ENCODE measurements at places on chromosomes 6 and 20.
A peak's percentile ranks its signal among the peaks of the same experiment; 100 is the strongest.

DNA sequence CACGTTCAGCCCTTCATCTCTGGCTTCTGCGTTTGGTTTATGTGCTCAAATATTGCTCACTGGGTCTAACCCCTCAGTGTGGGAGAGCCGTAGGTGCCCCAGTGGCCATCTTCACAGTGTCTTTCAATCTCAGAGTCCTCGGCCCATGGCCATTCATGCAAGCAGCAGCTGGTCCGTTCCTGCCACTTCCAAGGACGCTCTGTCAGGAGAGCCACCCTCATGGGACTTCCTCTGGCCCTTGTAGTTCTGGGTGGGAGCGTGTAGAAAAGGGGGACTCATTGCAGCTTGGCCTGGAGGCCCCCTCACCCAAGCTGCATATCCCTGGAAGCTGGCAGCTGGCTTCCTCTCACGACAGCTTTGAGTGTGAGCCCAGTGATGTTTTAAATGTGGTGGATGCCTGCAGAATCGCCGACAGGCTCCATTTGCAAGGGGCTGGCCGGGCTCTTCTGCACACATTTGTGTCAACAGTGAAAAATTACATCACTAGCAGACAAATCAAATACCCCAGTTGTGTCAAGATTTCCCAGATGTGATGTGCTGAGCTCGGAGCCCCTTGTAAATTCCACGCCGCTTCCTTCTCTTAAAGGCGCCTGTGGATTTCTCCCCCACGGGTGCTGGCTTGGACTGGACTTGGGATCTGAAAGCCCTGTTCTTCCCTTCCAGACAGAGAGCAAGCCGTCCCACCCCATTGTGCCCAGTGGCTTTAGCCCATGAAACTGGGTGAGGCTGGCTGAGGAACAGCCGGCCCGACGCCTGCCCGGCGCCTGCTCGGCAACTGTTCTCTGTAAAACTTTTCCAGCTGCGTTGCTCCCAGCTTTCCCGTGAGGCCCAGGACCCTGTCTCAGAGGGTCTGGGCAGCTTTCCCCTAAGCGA lies 360.1 kb downstream of the TAF4 start:
- no peak for DNase-seq

DNA sequence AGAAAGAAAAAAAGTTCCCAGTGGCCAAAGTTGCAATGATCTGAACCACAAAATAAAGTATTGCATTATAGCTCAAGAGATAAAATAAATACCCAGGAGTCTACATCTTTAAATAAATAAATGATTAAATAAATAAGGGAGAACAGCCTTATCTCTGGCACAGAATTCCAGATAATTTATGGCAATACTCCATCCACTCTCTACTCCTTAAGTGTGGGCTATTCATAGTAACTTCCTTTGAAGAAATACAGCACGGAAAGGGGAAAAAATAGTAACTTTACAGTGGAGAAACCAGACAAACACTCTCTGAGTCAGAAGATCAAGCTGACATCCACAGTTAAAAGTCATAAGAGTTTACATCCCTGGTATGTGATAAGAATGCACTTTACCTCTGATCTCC lies 11.6 kb downstream of the AURKA start:
- DNase-seq = no peak

GRCh38 chr6:3751730-3752530 lies 417 bp upstream of the PXDC1 start:
- peak; percentile 54 for DNase-seq

GRCh38 chr20:11249683-11250082 lies 575.9 kb upstream of the JAG1 start:
- DNase-seq = no peak

DNA sequence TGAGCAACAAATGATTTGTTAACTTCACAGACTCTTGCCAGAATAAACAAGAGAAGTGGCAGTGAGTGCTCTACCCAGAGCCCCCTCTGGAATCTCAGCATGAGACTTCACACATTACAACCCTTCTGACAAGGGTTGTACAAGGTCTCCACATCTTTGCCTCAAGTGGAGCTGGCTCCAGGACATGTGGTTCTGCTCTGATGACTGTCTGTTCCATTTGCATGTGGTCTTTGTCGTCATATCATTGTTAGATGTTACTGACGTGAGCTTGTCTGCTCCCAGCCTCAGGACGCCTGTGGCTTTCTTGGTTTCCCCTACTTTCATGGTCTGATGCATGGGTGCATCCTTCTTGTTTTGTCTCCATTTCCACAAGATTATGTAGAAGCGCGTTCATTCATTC lies 115.0 kb downstream of the SLC24A3 start:
- DNase-seq = no peak

DNA sequence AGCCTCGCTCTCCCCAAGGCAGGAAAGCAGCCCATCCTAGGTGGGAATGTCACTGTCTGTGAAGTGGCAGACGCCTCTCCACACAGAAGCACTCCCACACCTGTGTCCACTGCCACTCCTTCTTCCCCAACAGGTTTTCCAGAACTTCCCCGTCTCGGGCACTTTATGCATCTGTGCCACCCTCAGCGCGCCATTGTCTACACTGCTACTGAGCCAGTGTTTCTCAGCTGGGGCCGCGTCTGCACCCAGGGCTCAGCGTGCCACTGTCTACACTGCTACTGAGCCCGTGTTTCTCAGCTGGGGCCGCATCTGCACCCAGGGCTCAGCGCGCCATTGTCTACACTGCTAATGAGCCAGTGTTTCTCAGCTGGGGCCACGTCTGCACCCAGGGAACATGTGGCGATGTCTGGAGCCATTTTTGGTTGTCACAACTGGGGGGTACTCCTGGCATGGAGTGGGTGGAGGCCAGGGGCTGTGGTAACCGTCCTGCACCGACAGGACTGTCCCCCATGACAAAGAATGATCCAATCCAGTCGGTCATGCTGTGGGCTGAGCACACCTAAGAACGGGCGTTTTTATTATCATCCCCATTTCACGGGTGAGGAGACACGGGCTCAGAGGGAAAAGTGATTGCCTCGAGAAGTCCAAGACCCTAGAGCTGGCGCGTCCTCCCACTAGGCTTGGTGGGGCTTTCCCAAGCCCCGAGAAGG lies 41.7 kb upstream of the ZBP1 start:
- DNase-seq = no peak

DNA sequence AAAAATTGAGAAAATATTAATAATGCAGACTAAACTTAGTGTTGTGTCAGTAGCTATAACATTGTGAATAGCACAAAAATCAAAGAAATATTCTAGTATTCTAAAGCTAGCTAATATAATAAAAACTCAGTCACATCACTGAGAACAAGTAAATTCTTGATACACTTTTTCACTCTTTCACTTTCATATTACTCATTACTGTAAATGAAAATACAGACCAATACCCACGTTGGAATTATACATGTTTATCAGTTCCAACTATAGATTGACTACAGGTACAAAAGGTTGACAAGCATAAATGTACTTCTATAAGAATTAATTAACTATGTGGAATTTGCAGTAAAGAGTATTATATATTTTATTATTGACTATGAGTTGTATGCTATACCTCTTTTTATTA lies 1043.4 kb upstream of the FLRT3 start:
- DNase-seq = no peak

- DNase-seq = no peak
Observed at GRCh38 chr6:69974193-69974592, 107.8 kb downstream of the COL19A1 start.

DNA sequence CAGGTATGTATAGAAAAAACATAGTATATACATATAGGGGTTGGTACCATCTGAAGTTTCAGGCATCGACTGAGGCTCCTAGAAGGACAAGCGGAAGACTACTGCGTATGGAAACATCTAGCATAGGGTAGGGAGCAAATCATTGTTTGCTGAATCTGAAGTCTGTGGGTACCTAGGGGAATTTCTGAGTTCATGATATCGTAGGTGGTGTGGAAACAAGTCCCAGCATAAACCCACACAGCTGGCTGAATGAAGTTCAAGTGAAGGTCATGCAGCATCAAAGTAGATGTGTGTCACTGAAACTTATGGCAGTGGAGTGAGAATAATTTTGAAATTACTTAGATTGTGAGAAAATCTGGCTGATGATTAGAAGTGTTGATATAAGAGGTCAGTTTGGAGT lies 39.4 kb downstream of the MAP7 start:
- DNase-seq = no peak

- no peak for DNase-seq
Observed at GRCh38 chr20:13995841-13996240, 525 bp downstream of the MACROD2 start.

GRCh38 chr6:5636210-5637030 lies 370.3 kb downstream of the NRN1 start:
- no peak for DNase-seq

DNA sequence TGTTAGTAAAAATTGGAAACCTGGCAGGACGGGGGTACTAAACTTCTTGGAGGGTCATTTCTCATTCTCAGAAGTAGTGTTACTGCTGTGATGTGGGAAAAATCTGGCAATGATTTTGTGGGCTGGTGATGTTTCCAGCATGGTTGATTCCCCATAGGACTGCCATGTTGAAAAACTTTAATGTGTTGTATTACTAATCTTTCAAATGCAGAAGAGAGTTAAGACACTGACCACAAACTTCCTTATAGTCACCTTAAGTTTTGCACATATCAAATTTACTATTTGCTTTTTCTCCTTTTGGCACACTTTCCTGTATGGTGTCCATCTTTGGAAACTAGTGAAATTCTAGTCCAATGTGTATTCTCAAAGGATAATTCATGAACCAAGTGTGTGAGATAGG lies 236.2 kb upstream of the TAB2 start:
- no peak for DNase-seq

GRCh38 chr6:149366267-149366921 lies 33.7 kb upstream of the SUMO4 start:
- DNase-seq = no peak

GRCh38 chr20:23291575-23292240 lies 58.9 kb upstream of the NXT1 start:
- no peak for DNase-seq

DNA sequence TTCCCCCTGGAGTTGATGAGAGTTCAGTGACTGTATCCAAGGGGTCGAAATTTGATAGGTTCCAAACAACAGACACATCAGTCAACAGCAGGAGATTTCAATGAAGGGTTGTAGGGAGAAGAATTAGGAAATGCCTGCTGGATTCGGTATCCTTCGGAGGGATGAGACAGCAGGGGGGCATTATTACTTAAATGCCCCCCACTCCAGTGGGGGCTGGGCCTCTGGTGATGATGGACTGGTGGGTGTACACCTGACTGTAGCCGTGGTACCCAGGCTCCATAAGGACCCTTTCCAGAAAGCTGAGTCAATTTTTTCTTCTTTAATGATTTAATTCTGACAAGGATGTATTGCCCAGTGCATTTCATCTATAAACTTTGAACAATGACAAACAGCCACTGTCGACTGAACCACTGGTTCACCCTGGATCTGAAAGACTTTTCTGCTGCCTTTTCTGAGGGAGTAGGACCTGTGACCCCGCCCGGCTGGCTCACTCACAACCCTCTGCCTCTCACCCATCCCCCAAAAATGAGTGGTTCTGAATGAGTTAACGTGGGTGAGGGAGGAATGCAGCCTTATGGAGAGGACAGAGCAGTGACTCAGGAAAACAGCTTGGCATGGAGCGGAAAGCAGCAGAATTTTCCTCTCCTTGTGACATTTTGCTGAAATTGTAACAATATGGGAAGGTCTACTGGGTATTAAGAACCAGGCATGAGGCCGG lies 41.0 kb downstream of the ZMYND8 start:
- DNase-seq = no peak

DNA sequence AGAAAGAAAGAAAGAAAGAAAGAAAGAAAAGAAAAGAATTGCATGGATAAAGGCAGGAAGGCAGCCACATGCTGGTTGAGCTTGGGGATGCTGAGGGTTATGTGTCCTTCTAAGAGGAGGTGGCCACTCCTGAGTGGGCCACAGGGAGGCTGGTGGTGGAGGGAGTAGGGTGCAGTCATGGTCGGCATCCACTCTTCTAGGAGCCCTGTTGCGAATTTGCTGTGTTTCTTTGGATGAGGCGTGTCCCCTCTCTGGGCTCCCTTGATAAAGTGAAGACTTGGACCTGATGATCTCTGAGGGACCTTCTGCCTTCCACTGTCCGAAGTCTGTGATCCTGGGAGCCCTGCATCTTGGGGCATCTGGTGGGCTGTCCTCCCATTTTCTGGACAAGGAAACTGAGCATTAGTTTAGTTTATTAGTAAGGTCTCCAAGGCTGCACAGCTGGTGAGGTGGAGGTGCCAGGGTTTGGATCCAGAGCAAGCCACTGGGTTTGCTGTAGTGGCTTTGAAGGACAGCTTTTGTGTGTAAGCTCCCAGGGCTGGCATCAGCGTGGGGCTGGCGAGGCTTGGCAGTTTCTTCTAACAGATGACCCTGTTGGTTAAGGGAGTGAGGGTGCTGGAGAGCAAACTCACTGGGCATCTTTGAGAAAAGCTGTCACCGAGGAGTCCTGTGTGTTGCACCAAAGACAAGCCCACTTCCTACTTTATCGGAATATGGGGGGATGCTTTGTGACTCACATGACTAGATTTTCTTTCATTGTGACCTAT lies 4.3 kb downstream of the DLGAP4 start:
- no peak for DNase-seq

GRCh38 chr20:23002276-23002675 lies 32.8 kb upstream of the SSTR4 start:
- DNase-seq = no peak

DNA sequence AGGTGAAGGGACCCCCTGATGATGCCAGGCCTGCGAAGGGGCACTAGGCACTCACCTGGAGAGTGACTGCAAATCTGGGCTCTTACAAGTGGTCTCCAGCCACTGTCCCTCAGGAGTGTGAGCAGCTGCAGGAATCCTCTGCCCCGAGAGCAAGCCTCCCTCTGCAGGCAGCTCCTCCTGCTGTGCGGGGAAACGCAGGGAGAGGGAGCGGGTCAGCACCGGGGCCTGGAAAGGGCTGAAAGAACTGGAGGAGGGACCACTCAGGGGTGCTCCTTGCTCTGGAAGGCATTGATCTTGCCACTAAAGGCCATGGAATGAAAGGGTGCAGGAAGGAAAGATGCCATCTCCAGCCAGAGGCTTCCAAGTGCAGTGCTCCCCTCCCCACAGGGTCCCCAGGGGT lies 168.0 kb downstream of the CDH4 start:
- DNase-seq = no peak

- no peak for DNase-seq
Observed at GRCh38 chr6:114096561-114097172, 125.7 kb upstream of the HDAC2 start.

DNA sequence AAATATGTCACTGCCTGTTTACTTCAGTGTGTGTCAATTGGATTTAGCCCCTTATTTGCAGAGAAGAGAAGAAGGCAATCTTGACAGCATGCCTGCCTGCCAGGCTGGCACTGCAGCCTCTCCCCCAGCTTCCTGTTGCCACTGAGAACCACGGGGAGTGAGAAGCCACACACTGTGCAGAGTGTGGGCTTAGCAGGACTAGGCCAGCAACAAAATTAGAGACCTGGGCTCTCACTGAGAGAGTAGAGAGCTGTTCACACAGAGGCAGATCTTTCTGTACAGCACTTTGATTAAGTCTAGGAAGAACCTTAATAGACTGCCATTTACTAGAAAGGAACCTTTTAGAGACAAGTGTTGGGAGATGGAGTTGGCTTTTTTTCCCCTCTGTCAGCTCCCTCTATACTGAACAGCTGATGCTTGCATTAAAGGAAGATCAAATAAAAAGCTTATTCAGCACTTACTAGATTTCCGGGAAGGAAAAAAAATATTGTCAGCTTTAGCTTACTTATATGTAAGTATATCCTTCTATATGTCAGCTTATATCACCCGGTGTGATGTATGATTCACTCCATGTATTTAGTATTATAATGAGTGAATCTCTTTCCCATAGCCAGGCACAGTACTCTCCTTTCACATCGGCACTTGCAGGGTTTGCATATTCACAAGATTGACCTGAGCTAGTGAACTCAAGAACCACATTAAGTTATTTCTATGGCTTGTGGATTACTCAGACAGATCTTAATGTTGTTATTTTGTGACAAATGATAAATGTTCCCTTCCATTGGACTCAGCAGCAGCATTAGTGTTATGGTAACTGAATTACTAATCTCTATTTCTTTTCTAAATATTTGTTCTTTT lies 851.0 kb upstream of the EPHA7 start:
- DNase-seq = no peak

All from GM18507 (cell line).